Left lung (tissue), 14 donors: ENCODE measurements at places on chromosomes 1 and 21.

GRCh38 chr1:151058692-151059091, 730 bp downstream of the CDC42SE1 start:
- no peaks in the 10 kb centered on the region for H3K27me3 ChIP-seq
- H3K4me1 ChIP-seq, result peaks cover 18% of the 10 kb centered on the region
- H3K4me3 ChIP-seq, result peak overlapping the region; percentile 66
- H3K27ac ChIP-seq, result peak overlapping the region; percentile 95
- peaks cover 8% of the 10 kb centered on the region for H3K36me3 ChIP-seq
- no peak for DNase-seq

GRCh38 chr1:19454265-19455146, 30.8 kb downstream of the CAPZB start:
- no peaks in the 10 kb centered on the region for H3K36me3 ChIP-seq
- H3K27ac ChIP-seq, result peak overlapping the region; percentile 67
- H3K4me3 ChIP-seq, result no peak overlapping the region
- H3K27me3 ChIP-seq, result no peaks in the 10 kb centered on the region
- no peak for DNase-seq

DNA sequence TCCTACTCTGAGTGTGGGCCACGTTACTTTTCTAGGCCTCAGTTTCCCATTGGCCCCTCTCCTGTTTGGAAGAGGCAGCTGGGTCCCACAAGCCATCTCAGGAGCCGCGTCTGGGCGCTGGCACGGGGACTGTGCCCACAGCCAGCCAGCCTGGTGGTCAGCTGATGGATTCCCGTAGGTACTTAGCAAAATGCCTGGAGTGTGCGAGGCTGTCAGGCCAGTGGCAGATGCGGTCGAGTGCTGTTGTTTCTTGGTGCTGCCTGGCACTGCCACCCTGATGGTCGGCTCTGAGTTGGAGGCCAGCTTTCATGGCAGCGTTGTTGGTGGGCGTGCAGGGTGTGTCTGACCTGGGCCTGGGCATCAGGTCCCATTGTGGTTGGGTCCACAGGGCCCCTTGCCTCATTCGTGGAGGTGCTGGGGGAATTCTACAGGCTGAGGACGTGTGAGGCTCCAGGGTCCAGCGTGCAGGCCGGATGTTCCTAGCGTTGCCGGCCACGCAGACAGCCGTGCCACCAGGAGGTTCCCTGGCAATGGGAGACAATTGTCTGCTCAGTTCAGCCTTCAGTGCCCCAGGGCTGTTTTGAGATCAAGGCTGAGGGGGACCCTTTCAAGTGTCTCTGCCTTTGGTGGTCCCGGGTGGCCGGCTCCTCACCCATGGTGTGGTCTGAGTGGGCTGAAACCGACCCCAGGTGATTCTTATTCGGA, 20.9 kb downstream of the SKI start:
- H3K27me3 ChIP-seq, result no peaks in the 10 kb centered on the region
- H3K36me3 ChIP-seq, result no peaks in the 10 kb centered on the region
- H3K4me1 ChIP-seq, result peaks cover 61% of the 10 kb centered on the region
- H3K27ac ChIP-seq, result peak overlapping the region; percentile 58
- no peak overlapping the region for H3K4me3 ChIP-seq
- DNase-seq, result no peak

DNA sequence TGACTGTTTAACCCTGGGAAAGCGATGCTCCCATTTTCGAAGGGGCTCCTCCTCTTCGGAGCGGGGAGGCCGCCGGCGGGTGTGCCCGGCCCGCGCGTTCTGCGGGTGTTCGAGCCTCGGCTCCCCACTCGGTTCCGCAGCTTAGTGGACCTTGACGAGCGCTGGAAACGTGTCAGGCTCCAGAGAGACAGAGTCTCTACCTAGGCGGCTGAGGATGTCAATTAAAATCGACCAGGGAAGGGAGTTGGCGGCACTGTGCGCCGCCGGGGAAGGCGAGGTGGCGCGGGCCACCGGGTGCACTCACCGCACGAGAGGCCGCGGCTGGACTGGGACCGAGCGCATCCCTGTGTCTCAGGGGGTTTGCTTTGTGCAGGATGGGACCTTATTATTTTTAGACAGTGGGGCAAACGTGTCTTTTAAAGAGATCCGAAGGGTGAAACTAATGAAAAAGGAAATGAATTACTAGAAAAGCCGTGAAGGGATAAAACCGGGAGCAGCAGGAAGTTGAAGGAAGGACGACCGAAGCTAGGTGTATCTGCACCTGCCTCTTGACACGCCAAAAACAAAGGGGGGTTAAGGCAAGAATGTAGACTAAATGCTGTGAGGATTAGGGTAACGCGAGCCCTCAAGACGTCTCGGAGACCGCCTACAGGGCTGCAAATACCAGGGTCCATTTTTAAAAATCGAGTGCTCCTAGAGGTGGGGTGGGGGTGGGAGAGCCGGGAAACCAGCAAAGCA, 5.6 kb downstream of the LHX4 start:
- DNase-seq, result no peak
- H3K4me3 ChIP-seq, result no peak overlapping the region
- H3K4me1 ChIP-seq, result peaks cover 52% of the 10 kb centered on the region
- peaks cover 100% of the 10 kb centered on the region for H3K27me3 ChIP-seq
- H3K27ac ChIP-seq, result no peak overlapping the region

GRCh38 chr1:59215766-59216291, 81.1 kb upstream of the FGGY start:
- H3K36me3 ChIP-seq, result no peaks in the 10 kb centered on the region
- H3K27ac ChIP-seq, result no peak overlapping the region
- DNase-seq, result no peak
- no peaks in the 10 kb centered on the region for H3K27me3 ChIP-seq

DNA sequence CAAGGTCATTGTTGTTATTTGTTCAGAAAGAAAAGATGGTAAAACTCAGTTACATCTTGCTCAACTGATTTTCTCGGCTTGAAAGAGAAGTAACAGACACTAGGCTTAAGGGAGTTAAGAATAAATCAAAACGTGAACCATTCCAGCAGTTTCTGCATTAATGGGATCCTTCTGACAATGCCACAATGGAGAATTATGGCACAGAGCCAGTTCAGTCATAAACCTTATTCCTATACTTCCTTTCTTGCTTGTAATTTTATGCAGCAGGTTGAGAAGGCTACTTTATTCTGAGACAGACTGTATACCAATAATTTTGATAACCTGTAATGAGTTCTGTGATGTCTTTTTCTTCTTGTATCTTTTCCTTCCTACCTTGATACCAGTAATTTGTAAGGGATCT, 167.0 kb downstream of the C1orf21 start:
- no peaks in the 10 kb centered on the region for H3K36me3 ChIP-seq
- no peak for DNase-seq
- H3K4me1 ChIP-seq, result no peaks in the 10 kb centered on the region
- no peaks in the 10 kb centered on the region for H3K27me3 ChIP-seq

DNA sequence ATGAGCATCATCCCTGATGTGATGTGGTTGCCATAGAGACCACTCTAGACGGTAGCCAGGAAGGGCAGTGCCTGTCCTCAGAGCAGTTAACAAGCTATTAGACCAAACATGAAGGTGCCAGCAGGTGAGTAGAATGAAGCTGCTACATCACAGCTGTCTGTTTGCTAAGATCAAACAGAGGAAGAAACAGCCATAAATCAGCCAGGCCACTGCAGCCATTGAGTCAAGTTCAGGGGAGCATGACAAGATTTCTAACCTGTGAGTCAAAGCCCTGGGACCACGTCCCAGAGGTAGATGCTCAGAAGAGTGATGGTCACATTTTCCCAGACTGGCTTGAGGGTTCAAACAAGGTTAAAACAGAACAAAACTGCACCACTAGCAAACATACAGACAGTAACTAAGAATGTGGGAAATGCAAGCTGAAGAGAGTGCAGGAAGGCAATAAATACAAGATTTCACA, 450.6 kb upstream of the DAB1 start:
- DNase-seq, result no peak
- no peaks in the 10 kb centered on the region for H3K4me1 ChIP-seq
- no peaks in the 10 kb centered on the region for H3K27me3 ChIP-seq
- H3K36me3 ChIP-seq, result no peaks in the 10 kb centered on the region
- no peak overlapping the region for H3K27ac ChIP-seq
- H3K4me3 ChIP-seq, result no peak overlapping the region

- H3K27me3 ChIP-seq, result no peaks in the 10 kb centered on the region
- no peaks in the 10 kb centered on the region for H3K36me3 ChIP-seq
- peak overlapping the region; percentile 39 for H3K27ac ChIP-seq
- H3K4me3 ChIP-seq, result no peak overlapping the region
- DNase-seq, result peak; percentile 65
- H3K4me1 ChIP-seq, result peaks cover 42% of the 10 kb centered on the region
Measured at GRCh38 chr1:22257290-22258275, 114.7 kb upstream of the WNT4 start.

- peak; percentile 3 for DNase-seq
- H3K4me1 ChIP-seq, result no peaks in the 10 kb centered on the region
- no peak overlapping the region for H3K4me3 ChIP-seq
- H3K27ac ChIP-seq, result no peak overlapping the region
Measured at GRCh38 chr1:213287987-213288386, 236.9 kb downstream of the RPS6KC1 start.

GRCh38 chr1:154157520-154158306, 2.8 kb upstream of the NUP210L start:
- peaks cover 2% of the 10 kb centered on the region for H3K36me3 ChIP-seq
- H3K4me3 ChIP-seq, result no peak overlapping the region
- peak; percentile 30 for DNase-seq
- peaks cover 13% of the 10 kb centered on the region for H3K4me1 ChIP-seq
- no peaks in the 10 kb centered on the region for H3K27me3 ChIP-seq

GRCh38 chr1:243792891-243793290, 57.2 kb downstream of the AKT3 start:
- peak overlapping the region; percentile 35 for H3K27ac ChIP-seq
- no peak overlapping the region for H3K4me3 ChIP-seq
- H3K4me1 ChIP-seq, result peaks cover 27% of the 10 kb centered on the region
- no peaks in the 10 kb centered on the region for H3K27me3 ChIP-seq
- DNase-seq, result no peak

DNA sequence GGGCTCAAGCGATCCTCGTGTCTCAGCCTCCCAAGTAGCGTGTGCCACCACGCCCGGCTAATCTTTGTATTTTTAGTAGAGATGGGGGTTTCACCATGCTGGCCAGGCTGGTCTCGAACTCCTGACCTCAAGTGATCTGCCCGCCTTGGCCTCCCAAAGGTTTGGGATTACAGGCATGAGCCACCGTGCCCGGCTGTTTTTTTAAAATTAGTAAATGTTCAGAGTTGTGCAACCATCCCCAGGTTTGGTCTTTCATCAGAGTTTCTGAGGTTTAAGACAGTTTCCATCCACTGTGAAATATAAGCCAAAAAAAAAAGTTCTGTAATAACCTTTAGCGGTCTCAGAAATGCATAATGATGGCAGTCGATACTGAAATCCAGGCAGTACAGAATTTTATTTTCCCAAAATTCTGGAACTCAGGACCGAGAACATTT, 550 bp upstream of the SYT11 start:
- peak overlapping the region; percentile 56 for H3K4me3 ChIP-seq
- peak overlapping the region; percentile 92 for H3K27ac ChIP-seq
- peaks cover 49% of the 10 kb centered on the region for H3K4me1 ChIP-seq
- H3K36me3 ChIP-seq, result peaks cover 12% of the 10 kb centered on the region
- peaks cover 5% of the 10 kb centered on the region for H3K27me3 ChIP-seq

DNA sequence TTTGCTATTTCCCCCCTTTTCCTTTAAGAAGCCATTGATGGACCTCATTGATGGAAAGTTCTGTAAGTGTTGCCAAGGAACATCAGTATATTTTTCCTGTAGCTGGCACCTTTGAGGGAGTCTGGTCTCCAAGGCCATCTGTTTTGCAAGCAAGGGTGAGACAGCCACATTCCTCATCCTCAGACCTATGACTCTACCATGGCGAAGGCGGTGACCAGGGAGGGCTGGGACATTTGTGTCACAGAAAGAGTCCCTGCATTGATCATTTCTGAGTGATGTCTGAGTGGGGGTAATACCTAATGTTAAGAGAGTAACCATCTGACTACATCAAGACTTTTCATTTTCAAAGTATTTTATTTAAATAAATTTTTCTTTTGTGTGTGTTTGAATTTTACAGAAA, 35.4 kb downstream of the KIAA0040 start:
- H3K36me3 ChIP-seq, result peaks cover 41% of the 10 kb centered on the region
- no peak overlapping the region for H3K27ac ChIP-seq
- H3K27me3 ChIP-seq, result no peaks in the 10 kb centered on the region
- peaks cover 11% of the 10 kb centered on the region for H3K4me1 ChIP-seq
- no peak overlapping the region for H3K4me3 ChIP-seq
- DNase-seq, result no peak

DNA sequence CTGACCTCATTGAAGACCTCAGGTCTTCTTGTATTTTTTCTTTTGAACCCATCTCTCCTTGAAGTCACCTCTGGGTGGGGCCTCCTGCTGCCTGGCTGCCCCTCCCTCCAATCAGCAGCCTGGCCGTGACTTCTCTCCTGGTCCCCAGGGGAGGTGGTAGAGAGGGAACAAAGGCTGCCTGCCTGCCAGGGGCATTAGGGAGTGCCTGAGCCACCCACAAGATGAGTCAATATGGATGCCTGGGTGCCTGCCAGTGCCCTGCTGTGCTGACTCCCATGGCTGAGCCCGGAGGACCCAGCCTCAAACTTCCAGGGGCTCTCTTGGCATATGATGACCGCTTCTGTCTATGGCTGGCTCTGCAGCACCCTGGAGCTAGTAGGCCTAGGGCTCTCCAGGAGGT, 5.3 kb upstream of the CDCP2 start:
- no peak for DNase-seq
- H3K27ac ChIP-seq, result no peak overlapping the region
- H3K27me3 ChIP-seq, result no peaks in the 10 kb centered on the region
- H3K36me3 ChIP-seq, result no peaks in the 10 kb centered on the region
- no peak overlapping the region for H3K4me3 ChIP-seq

GRCh38 chr1:117828201-117828600, 101.2 kb downstream of the GDAP2 start:
- H3K4me1 ChIP-seq, result peaks cover 6% of the 10 kb centered on the region
- no peaks in the 10 kb centered on the region for H3K36me3 ChIP-seq
- DNase-seq, result no peak
- H3K27me3 ChIP-seq, result no peaks in the 10 kb centered on the region

GRCh38 chr1:62110198-62110817, 84.3 kb upstream of the L1TD1 start:
- no peaks in the 10 kb centered on the region for H3K36me3 ChIP-seq
- H3K27ac ChIP-seq, result no peak overlapping the region
- no peak overlapping the region for H3K4me3 ChIP-seq
- no peaks in the 10 kb centered on the region for H3K27me3 ChIP-seq
- no peaks in the 10 kb centered on the region for H3K4me1 ChIP-seq

GRCh38 chr21:37098751-37099150, 25.7 kb downstream of the TTC3 start:
- no peaks in the 10 kb centered on the region for H3K36me3 ChIP-seq
- H3K27me3 ChIP-seq, result no peaks in the 10 kb centered on the region
- no peak overlapping the region for H3K27ac ChIP-seq
- H3K4me3 ChIP-seq, result no peak overlapping the region

GRCh38 chr21:21137986-21138385, 139.8 kb downstream of the NCAM2 start:
- no peaks in the 10 kb centered on the region for H3K27me3 ChIP-seq
- H3K4me3 ChIP-seq, result no peak overlapping the region
- H3K4me1 ChIP-seq, result no peaks in the 10 kb centered on the region
- H3K36me3 ChIP-seq, result no peaks in the 10 kb centered on the region
- no peak for DNase-seq
